Progenitor cell of endocrine pancreas (in vitro differentiated cells): ENCODE measurements at places on chromosomes 12 and 14.
A peak's percentile ranks its signal among the peaks of the same experiment; 100 is the strongest.

GRCh38 chr12:52210186-52210924, 18.5 kb upstream of the KRT80 start:
- no peak for DNase-seq

DNA sequence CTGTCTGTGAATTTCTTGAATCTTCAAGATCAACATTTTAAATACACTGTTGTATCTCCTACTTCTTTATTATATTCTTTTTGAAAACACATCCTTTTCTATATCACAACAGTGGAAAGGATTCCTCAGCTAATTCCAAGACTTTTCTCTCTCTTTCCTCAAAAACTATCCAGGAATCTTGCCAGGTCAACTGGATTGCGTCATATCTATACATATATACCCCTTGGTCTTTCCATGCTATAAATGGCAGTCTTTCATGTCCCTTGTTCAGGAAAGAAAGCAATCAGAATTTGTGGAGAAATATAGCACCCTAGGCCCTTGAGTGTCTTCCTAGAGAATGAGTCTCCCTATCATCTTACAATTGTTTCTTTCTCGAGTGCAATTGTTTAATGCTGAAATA, 149.0 kb downstream of the KCNA5 start:
- no peak for DNase-seq

DNA sequence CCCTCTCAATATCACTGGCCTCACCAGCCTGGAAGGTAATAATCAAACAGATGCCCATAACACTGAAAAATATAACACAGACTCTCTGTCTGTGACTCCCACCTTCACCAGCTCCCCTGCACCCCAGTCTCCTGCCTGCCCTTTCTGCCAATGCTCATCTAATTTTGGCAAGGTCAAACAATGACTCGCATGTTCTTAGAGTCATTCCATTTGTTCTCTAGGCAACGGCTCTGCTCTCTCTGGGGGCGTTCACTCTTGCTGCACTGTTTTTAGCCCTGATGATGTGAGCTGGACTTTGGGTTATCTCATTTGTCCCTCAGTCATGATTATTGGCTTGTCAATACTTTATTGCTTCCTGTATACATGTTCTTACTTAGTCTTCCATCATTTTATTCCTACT, 691.8 kb downstream of the FLRT2 start:
- DNase-seq, result no peak

GRCh38 chr12:48716168-48716492, 377 bp downstream of the CCNT1 start:
- DNase-seq, result no peak

DNA sequence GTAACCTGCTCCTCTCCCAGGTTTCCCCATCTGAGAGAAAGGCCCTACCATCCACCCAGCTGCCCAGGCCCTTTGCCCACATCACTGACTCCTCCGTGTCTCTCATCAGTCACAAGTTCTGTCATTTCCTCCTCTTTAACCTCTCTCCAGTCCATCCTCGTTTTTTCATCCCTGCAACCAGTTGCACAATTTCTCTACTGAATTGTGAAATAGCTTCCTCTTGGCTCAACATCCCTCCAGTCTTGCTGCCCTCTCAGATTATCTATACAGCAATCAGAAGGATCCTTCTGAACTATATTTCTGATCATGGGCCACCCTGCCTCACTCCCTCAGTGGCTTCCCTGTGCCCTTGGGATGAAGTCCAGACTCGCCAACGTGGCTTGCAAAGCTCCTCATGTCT, 6.8 kb downstream of the FAM161B start:
- no peak for DNase-seq

GRCh38 chr12:115384391-115384790, 700.4 kb upstream of the TBX3 start:
- no peak for DNase-seq

DNA sequence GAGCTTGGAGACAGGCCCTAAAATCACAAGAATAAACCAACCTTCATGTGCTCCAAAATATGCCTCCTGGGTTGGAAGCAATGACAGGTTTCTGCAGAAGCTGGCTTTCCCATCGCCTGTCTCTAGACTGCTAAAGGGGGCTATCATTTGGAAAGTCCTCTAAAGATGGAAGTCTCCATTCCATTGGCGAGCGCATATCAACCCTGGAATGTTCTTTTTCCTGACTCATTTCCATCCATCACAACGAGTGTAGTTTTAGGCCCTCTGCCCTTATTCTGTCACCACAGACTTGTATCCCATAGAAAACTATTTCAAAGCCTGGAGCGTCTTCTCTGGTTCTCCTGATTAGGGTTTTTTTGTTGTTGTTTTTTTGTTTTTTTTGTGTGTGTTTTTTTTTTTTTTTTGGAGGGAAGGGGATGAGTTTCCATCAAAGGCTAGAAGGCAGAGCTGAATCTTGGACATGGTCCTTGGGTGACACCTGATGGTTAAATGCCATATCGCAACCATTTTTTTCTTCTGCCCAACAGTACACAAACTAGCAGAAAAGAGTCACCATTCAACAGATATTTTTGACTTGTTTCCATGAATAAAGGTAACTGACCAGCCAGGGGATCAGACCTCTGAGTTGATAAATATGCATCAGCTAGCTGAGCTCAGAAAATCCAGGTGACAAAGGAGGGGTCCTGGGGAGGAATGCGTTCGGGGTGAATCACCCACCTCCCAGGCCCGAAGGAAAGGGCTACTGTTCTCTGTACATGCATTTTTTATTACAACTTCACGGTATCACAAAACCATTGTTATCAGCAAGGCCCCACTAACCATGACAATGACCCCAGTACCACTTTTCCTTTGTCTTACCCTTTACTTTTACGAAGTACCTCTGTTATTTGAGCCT, 40.5 kb downstream of the KCNA5 start:
- peak; percentile 56 for DNase-seq

DNA sequence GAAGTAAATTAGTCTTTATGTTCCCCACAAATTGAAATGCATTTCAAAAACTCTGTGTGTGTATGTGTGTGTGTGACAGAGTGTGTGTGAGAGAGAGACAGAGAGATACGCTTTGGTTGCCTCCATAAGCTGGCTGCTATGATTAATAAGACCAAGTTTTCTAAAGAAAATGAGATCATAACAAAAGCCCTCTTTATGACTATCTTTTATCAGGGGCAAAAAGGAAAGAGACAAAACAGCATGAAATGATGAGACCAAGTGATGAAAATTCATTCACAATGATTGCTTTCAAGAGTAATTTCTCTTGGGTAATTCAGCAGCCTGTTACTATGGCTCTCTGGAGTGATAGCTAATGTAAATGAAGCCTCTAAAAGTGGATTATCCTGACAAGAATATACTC, 277.6 kb upstream of the PLEKHG7 start:
- DNase-seq, result no peak

GRCh38 chr12:34403706-34404376, 381.5 kb downstream of the ALG10 start:
- DNase-seq, result peak; percentile 7

DNA sequence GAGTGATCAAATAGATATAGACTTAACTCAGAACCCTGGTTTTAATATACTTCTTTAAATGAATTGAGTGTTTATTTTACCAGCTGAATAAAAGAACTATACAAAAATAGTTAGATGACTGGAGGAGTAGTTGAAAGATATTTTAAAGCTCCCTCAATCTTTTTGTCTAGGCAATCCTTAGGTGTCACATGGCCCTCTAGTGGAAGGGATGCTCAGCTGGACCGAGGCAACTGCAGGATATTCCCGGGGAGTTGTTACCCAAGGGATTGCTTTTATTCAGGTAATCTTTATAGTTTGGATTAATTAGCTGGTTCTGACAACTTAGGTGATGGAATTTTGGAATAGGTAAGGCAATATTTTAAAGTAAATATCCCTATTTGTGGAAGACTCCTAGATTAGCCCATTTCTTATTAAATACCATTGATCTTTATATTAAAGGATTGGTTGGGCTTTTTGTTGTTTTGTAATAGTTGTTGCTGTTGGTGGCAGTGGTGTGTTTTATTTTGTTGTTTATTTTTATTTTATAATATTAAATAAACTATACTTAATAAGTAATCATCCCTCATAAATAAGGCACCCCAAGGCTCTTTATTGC, 57.1 kb downstream of the ZDHHC17 start:
- no peak for DNase-seq

- DNase-seq, result no peak
Measured at GRCh38 chr12:131737150-131737827, 26.4 kb downstream of the SFSWAP start.

DNA sequence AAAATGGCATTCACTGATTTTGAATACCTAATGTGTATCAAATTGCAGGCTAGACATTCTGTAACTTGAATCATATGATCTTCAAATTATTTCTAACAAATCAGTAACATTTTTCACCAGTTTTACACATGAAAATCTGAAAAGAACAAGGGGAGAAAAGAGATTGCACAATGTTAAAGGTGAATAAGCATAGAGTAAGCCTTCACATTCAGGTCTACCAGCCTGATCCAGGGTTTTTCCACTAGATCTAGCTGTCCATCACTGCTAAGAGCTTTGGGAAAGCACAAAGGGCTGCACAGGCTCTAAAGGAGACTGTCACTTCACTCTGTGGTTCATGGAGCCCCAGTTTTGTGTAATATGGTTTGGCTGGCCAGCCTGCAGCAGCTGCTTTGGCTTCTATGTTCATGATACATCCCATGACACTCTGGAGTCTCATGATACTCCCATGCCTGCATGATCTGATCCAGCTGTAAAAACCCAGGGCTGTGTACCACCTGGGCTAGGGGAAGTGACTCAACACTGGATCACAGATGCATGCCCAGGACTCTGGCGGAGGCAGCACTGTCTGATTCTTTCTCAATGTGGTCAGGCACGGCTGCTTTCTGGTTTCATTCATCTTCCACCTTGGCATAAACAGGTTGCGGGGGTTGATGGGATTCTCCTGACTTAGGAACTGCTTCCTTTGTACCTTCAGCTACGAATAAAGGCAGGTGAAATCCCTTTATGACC, 859.7 kb downstream of the GALC start:
- no peak for DNase-seq

- DNase-seq, result no peak
Measured at GRCh38 chr12:108175310-108175709, 46.2 kb downstream of the WSCD2 start.

GRCh38 chr14:53525608-53526007, 372.5 kb upstream of the DDHD1 start:
- DNase-seq, result no peak

GRCh38 chr12:89864411-89864810, 155.8 kb upstream of the ATP2B1 start:
- no peak for DNase-seq

GRCh38 chr12:47068539-47068938, 10.9 kb upstream of the PCED1B start:
- no peak for DNase-seq

DNA sequence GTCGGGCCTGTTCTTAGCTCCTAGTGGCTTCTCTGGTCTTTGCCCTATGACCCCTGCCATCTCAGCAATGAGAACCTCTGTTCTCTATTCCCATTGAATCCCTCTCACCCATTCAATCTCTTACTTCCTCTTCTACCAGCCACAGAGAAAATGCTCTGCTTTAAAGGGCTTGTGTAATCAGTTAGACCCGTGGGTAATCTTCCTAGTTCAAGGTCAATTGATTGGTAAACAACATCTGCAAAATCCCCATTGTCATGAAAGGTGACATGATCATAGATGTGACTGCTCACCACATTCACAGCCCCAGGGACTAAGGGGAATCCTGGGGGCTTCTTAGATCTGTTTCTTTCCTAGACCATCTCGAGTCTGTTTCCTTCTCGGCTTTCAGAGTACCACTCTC, 7.2 kb upstream of the CCDC197 start:
- no peak for DNase-seq

- no peak for DNase-seq
Measured at GRCh38 chr14:100403105-100403504, 80.0 kb downstream of the SLC25A47 start.

GRCh38 chr12:109609342-109609741, 35.7 kb downstream of the MVK start:
- no peak for DNase-seq

DNA sequence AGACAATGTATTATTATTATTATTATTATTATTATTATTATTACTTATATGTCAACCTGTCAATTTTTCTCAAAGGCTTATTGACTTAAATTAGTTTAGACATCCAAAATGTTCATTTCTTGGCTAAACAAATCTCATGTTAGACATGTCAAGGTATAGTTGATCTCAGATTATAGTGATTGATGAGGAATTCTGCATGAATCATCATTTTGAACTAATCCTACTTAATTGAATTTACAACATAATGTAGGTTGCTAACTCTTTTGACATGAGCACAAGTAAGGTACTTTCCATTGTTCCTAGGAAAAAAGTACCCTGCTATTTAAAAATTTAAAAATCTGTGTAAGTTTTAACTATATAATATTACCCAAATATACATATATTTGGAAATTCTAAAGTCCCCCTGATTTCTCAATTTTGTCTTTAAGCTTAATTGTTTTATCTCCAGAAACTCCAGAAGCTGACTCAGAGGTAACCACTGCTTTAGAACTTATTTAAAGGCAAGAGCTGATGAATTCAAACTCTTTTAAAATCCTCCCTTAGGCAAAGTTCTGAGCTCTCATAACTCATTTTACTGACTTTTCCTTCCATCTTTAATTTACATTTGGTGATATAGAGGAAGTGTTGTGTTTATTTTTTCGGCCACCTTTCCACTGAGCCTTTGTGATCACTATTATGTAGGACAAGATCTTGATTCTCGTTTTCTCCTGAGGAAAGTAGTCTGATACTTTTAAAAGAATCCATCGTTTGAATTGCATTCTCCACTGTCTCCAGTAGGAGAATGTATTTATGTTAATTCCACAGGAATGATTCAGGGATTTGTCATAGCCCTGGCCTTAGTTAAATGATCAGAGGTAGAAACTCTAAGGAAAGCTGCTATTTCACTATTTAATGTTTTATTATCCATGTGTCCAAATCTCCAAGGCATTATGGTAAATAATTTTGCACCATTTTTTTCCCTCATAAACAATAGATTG, 1304.5 kb downstream of the AACS start:
- DNase-seq, result no peak

DNA sequence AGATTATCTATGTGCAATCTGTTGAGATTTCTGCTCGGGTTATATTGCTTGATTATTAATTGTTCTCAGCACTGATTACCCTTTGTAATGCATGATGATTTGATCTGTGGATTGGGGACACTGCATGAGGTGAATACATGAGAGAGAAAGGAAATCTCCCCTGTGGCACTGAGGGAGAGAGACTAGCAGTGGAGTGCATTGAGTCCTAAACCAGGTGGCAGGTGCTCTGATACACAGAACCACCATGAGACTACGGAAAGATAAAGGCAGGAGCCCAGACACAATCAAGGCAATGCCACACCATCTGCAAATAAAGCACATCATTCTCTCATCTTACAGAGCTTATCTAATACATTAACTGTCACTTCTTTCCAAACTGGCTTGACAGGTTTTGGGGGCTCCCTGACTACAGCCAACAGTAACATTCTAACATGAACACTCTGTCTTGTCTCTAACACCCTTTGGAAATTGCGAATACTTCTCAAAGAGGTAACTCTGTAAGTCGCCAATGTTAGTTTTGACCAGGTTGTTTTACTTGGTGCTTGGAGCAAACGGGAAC, 37.6 kb upstream of the TSPAN8 start:
- DNase-seq, result no peak

GRCh38 chr12:132025526-132025925, 75.8 kb downstream of the EP400 start:
- DNase-seq, result no peak
